NCI-H1417 treated with DMSO at 0.1 percent for 48 hours (cell line): ENCODE measurements at places on chromosomes 5 and 9.

GRCh38 chr5:68002836-68003235 lies 212.7 kb upstream of the PIK3R1 start:
- no peak for DNase-seq

GRCh38 chr9:114287001-114287762 lies 35.7 kb upstream of the ORM1 start:
- DNase-seq: no peak

GRCh38 chr5:38905516-38905915 lies 59.7 kb downstream of the OSMR start:
- DNase-seq: no peak

DNA sequence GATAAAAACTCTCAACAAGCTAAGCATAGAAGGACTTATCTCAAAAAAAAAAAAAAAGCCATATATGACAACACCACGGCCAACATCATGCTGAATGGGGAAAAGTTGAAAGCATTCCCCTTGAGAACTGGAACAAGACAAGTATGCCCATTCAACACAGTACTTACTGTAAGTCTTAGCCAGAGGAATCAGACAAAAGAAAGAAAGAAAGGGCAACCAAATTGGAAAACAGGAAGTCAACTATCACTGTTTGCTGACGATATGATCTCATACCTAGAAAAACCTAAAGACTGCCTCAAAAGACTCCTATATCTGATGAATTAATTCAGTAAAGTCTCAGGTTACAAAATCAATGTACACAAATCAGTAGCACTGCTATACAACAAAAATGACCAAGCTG lies 24.6 kb upstream of the PTGER4 start:
- DNase-seq: no peak

- DNase-seq: no peak
Measured at GRCh38 chr5:156052656-156053055, 274.3 kb upstream of the SGCD start.

DNA sequence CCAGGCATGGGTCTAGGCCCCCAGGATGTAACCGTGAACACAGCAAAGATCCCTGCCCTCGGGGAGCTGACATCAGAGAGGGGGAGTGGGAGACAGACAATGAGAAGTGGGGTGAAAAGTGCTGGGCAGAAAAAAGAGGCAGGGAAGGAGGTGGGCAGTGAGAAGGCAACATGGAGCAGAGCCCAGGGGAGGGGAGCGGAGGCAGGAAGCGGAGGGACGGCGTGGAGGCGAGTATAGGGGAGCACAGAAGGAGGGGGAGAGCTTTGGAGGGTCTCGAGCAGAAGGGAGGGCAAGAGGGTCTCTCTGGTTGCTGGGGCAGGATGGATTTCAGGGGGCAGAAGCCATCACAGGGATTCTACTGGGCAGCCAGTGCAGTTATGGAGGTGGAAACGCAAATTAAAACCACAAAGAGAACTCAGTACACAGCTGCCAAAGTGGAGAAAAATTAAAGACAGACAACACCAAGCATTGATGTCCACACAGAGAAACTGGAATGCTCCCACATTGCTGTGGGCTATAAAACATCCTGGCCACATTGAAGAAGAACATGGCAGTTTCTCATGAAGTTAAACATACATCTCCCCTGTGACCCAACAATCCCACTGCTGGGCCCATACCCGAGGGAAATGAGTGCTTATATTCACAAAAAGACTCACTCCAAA lies 21.1 kb upstream of the LAMC3 start:
- no peak for DNase-seq

GRCh38 chr9:127537792-127538191 lies 74.3 kb upstream of the STXBP1 start:
- DNase-seq: no peak

DNA sequence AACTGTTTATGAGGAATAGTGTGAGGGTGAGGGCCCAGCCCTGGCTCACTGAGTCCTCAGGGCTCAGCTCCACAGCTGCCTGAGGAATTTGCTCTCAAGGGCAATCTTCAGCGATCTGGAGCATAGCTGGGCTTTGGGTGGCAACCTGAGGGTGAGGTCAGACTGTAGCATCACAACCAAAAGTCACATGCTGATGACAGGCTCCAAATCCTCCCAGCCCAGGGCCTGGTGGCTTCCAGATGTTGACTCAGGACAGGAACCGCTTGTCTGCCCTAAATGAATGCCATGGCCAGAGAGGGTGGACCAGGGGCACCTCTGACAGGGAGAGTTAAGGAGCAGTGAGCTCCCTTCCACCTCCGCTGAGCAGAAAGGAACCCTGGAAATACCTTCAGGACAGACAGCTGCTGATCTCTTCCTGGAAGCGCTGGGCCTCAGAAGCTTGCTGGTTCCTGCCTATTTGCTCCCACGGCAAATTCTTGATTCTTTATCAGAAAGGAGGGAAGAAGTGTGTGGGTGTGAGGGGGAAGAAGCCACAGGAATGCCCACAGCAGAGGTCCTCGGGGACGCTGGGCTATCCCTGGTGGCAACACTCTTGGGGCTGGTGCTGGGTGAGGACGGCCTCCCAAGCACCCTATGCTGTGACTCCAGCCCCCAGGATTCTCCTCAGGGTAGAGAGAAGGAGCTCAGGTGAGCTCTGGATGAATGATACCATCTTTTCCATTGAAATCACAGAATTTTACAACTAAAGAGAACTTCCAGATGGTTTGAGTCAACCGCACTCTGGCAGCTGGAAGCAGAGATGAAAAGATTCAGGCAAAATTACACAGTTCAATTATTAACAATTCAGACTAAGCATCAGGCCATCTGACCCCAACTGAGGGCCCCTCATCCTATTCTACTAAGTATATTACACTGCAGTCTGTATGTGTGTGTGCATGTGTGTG lies 13.8 kb upstream of the CTSL start:
- no peak for DNase-seq

DNA sequence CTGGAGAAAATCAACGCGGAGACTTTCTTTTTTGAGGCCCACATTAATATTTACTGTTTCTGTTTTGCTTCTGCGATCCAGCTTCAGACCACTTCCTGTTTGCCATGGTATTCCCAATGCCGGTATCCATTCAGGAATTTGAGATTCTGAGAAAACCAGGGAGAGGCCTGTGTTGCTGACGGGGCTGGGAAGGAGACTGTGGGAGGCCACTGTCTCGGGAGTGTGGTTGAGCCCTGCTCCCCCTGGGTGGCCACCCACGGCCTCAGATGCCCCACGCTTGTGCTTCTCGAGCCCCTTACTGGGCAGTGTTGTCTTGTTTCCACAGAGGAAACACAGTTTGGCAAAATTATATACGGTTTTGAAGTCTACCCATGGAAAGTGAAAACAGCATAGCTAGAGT lies 403.6 kb upstream of the IRX2 start:
- no peak for DNase-seq

- DNase-seq: no peak
Measured at GRCh38 chr5:6493681-6494454, 45.2 kb downstream of the UBE2QL1 start.

GRCh38 chr5:31449962-31450361 lies 81.9 kb downstream of the DROSHA start:
- no peak for DNase-seq

GRCh38 chr5:165565911-165566310 lies 2060.5 kb downstream of the MAT2B start:
- no peak for DNase-seq

GRCh38 chr5:94396687-94397086 lies 221.7 kb downstream of the KIAA0825 start:
- no peak for DNase-seq

- no peak for DNase-seq
Measured at GRCh38 chr5:93164690-93165089, 416.3 kb downstream of the NR2F1-AS1 start.

- DNase-seq: no peak
Measured at GRCh38 chr9:6852243-6852963, 94.6 kb downstream of the KDM4C start.

GRCh38 chr5:83827111-83827557 lies 106.5 kb upstream of the HAPLN1 start:
- no peak for DNase-seq

DNA sequence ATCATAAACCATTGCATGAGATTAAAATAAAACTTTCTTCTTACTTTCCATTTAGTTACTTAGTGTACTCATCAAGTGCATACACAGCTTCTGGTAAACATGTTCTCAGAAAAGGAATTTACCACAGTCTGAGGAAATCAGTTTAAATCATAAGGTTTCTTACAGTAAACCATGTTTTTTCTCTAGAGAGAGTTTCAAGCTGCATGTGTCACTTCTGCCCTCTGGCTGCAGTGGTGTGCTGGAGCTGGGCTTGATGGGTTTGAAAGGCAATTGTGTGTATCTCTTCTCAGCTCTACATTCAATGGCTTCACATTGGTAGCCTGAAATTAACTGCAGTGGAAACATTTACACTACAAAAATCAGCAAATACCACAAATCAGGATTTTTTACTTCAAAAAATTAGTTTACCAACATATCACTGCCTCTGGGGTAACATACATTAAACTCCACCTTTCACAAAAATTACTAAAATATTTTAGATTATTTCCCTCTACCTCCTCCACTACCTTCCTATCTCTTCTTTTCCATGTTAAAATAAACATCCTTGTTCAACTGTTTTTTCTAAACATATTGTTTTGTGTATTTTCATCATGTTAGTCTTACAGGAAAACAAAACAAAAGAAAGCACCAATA lies 414.3 kb downstream of the ANXA1 start:
- DNase-seq: no peak

- DNase-seq: peak; percentile 29
Measured at GRCh38 chr9:34271265-34272006, 57.6 kb downstream of the KIF24 start.

DNA sequence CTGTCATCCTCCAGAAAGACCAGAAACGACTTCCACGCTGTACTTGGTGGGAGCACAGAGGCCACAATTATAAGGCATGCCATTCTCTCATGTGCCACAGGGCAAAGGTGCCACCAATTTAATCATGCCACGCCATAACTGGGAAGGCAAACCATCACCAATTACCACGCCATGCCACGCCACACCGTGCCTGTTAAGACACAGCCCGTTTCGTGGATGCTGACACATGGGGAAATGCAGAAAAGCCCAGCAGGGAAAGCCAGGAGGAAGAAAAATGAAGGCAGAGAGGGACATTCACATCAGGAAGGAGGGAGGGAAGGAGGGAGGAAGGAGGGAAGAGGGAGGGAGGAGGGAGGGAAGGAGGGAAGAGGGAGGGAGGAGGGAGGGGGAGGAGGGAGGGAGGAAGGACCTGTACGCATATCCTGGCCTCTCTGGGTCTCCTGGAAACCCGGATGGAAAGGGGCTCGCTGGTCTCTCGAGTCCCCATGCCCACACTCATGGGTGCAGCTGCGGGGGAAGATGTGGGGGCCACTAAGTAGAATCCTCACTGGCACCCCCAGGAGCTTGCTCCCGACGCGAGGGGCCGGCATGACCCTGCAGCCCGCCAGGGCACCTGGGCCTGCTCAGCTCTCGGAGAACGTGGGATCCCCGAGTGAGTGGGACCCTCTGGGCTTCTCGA lies 61.7 kb upstream of the UBAC1 start:
- no peak for DNase-seq

DNA sequence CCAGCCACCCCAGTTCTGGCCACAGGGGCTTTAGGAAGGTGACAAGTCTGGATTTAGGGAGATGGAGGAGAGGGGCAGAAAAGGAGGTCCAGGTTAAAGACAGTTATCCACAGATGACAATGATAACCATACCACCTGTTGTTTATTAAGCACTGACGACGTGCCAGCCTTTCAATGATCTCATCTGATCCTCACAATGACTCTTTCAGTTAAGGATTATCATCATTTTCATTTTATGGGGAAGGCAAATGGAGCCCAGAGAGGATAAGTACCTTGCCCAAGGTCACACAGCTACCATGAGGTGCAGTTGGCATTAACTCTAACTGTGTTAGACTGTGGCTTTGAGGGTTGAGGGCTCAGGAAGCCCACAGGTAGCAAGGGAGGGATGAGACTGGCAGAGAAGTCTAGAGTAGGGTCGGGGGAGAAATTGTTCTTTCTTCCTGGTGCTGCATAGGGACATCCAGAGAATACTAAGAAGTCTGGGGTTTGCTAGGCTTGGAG lies 21.5 kb upstream of the JADE2 start:
- no peak for DNase-seq

- no peak for DNase-seq
Measured at GRCh38 chr9:72596451-72597180, 75.2 kb downstream of the TMC1 start.

DNA sequence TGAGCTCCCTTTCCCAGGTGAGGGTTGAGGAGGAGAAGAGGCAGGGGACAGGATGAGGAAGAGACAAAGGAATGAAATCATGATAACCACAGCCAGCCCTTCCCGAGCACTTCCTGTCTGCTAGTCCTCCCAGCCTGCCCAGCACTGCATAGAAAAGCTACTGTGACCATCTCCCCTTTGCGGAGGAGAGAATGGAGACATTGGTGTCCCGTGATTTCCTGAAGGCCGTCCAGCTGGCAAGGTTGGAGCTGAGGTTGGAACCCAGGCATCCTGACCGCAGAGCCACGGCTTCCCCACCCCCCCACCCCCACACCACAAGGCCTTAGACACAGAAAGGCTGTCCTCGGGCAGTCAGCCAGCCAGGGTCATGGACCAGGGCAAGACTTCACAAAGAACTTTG lies 131.1 kb upstream of the ICE1 start:
- DNase-seq: no peak

DNA sequence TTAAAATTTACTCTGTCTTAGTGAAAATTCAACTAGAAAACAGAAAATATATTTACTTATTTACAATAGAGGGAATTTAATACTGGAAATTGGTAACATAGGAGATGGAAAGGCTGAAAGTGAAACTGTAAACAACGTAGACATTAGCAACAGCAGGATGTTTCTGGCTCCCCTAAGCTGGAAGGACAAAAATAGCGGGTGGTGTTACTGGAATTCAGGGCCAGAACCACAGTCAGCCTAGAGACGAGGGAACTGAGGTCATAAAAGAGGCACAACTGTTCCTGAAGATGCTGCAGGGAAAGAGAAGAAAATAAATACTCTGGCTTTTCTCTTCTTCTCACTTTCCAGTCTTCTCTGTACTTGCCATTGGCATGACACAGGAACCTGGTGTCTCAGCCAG lies 80.4 kb upstream of the NIPBL start:
- DNase-seq: no peak

DNA sequence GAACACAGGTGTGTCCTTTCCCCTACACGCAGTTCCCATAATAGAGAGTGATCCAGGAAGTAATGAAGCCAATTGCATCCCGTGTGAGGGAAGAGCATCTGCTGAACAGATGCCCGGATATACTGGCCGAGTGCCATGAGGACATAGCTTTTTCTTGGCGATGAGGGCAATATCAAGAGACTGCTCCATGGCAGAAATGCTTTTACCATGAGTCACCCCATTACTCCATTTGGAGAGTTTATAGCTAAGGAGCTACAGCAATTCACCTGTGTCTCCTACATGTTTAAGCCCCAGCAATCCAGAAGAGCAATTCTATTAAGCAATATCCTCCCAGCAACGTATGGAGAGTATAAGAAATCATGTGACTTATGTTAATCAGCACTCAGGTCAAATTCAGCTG lies 222.0 kb upstream of the KLF4 start:
- no peak for DNase-seq

DNA sequence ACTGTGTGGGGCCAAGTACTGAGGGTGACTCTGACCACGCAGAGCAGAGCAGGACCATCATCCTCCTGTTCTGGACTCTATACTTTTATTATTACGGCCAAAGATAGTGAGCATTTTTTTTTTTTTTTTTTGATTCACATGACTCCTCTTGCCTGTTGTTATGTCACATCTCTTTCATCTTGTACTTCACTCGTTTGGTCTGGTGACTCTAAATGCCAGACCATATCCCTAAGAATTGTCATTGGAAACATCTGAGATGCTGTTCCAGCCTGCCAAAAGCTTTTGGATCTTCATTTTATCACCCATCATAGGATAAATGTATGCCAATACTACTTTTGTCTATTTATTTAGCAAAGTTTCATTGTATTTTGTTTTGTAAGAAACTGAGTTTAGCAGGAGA lies 168.2 kb upstream of the RAI14 start:
- DNase-seq: no peak

GRCh38 chr5:32190095-32190494 lies 16.0 kb upstream of the GOLPH3 start:
- no peak for DNase-seq
